Midbrain (tissue), 1 donor: ENCODE measurements at places on chromosomes 1 and 21.

DNA sequence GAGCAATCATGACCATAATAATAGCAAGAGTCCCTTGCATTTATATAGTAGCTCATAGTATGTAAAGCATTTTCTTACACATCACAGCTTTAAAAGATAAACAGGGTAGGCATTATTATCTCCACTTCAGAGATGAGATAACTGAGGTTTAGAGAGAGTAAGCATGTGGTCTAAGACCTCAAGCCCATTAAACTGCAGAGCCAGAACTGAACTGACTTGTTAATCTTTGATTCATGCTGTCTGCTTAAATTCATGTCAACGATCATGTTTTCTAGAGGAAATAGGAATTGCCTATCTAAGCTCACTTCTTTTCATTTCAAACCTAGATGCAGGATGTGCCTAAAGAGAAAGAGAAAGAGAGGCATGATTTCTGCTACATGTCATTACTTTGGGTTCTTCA, 524.8 kb downstream of the PTPRC start:
- no peak for DNase-seq

- no peak for DNase-seq
These were observed 19.2 kb upstream of the RLF start for GRCh38 chr1:40141878-40142535.

DNA sequence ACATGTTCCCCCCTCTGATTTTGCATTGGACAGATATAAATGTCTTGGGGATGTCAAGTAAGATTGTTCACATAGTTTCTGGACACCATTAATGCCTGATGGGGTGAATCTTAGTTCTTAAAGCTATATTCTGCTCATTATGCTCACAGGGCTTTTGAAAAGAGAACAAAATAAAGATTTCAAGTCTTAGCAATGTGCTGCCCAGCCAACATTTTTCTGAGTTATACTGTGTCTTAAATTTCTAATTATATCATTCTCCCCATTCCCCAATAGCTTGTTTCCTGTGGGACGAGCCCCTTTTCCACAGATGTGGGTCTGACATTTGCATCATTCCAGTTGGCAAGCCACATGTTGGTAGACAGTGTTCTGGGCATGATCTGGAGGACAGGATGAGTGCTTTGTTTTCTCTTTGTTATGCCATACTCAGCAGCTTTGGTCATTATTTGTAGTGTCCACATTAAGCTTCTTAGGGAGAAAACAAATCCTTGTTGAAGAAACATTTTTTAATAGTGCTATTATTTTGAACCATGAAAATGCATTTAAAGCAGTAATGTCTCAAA, 32.8 kb downstream of the MTARC1 start:
- no peak for DNase-seq

DNA sequence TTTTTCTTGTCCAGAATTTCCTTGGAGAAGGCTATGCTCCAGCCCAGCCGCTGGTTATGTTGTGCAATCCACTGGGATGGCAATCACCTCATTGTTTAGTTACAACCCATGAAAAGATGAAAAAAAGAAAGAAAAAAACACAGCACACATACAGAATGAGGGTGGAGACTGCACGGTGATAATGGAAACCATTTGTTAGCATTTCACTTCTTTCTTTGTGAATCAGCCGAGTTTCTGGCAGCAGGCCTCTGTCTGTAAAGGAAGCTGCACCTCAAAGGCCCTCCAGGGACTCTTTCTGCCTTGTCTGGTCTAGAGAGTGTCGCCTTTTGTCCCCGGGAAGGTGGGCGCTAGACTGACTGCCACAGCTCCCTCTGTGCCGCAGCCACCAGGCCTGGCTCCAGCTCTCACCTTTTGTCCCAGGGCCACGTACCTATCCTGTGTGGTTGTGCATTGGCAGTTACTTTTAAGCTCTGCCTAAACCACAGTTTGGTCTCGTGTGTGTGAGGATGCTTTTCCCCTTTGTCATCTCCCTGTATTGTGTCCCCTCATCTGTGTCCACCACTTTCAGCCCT, 35.6 kb downstream of the NGF start:
- no peak for DNase-seq

GRCh38 chr1:48875552-48876329, 99.0 kb upstream of the BEND5 start:
- DNase-seq = no peak

GRCh38 chr1:201023920-201024624, 558 bp upstream of the KIF21B start:
- DNase-seq = no peak

DNA sequence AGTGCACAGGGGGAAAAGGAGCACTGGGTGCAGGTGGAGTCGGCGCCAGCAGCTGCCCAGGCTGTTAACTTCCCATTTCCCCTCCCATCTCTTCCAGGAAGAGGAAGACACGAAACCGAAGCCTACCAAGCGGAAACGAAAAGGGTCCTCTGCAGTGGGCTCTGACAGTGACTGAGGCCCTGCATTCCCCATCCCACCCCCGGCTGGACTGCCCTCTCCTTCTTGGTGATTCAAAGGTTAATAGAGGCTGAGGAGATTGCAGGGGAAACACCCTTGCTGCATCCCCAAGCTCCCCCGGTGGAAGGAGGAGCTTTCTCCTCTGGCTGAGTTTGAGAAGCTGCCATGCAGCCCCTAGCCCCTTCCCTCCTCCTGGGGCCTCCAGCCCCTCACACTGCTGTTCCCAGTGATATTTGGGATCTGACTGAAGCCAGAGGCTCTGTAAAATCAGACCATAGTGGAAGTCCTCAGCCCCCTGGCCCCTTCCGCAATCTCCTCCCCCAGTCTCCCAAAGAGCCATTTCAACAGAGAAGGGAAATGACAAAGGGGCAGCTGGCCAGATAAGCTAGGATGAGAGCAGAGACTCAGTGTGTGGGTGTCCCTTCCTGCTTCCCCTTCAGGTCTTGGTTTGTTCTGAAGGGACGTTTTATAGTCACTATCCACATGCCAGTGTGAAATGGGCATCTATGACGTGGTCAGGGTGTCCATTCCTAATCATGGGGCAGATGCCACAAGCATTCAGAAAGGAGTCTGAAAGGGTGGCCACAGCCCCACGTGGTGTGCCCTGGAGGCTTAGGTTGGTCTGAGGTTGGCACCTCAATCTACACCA, 1.9 kb upstream of the SLC27A3 start:
- DNase-seq = no peak

DNA sequence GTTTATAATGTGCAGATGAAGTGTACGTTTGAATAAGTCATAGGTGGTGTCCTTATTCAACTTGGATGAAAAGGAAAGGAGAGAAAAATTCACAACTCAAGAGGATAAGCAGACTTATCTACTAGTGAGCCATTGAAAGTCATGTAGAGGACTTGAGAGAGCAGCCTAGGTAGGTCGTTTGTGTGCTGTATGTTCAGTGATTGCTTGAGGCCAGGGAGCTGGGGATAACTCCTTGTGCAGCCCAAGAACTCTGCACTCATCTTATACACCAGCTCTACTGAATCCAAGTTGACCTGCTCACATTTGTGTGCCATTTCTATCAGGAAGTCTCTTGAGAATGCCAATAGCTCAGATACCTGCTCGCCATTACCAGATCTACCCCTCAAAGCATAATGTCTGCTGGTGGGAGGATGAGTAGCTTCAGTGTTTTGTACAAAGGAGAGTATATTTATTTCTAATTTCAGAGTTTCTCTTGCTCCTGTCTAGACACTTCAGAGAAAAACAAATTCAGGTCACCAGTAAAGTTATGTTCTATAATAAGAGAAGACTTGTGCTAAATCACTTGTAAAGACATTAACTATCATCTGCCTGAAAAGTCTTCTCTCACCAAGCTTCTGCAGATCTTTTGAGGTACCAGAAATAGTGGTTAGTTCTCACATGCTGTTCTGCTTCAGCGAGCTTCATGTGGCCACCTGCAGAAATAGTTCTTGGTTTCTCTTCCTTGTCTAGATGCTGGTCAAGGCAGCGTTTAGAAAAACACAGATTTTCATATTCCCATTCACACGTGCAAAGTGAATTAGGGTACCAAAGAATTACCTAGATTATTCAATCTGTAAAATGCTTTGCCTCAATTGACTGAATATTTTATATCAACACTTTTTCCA, 10.8 kb downstream of the S1PR1 start:
- DNase-seq = no peak

DNA sequence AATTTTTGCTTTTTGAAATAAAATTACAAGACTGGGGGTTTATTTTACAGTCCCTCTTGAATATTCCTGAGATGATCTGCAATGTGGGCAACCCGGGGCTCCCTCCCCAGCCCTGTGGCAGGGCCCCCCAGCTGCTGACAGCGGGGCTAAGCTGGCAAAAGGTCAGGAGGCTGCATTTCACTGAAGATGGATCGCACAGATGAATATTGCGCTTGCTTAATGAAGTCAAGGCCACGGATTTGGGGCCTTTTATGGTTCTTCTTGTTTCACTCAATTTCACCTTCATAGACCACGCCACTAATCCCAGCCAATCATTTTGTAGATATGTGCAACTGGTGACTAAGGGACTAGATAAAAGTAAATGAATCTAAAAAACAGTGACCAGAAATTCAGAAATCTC, 50.8 kb upstream of the SLC22A15 start:
- DNase-seq = no peak

GRCh38 chr1:7469255-7469938, 301.7 kb upstream of the VAMP3 start:
- no peak for DNase-seq

- no peak for DNase-seq
These were observed 24.5 kb downstream of the PROK1 start for GRCh38 chr1:110475362-110476027.

GRCh38 chr1:221069178-221069903, 190.1 kb downstream of the HLX start:
- no peak for DNase-seq

DNA sequence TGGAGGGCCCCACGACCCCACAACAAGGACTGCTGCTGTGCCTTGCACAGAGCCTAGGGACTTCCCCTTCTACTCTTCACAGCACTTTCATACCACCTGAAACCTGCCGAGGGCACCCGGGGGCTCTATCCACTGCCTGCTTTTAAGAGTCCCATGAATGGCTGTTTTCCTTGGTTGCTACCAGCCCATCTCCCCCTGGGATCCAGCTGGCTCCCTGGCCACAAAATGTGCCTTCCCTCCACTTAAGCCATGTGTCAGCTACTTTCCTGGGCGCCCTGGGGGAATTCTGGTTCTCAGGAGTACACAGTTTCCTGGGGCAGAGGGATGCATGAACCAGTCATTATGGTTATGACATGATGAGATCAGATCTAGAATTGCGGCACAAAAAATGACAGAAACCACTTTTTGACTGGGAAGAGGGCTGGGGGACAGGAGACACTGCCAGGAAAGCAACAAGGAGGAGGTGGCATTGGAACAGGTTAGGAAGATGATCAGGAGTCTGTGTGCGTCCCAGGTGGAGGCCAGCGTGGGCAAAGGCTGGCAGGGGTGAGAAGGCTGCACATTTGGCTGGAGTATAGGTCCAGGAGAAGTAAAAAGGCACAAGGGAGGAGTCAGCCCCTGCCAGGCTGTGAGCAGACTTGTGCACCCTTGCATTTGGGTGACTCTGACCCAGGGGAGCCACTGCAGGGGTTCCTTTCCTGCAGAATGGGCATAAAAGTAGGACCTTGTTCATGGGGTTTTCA, 3.2 kb upstream of the TNFRSF8 start:
- DNase-seq = no peak

DNA sequence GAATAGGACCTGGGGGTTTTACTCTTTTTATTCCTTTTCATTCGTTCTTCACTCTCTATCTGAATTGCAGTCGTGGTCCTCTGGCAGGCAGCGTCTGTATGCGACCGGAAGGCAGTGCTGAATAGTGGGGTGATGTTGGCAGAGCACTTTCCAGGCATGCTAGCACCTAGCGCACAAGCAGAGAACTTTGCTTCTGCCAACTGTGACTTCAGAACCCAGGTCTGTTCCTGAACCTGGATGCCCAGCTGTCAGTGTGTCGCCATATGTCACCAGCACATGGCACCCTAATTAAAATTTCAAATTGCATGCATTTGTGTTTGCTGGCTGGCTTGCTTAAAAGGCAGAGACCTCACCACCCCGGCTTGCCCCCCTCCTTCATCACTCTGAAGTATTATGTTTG, 116.2 kb downstream of the NFIA start:
- no peak for DNase-seq

GRCh38 chr1:51058858-51059257, 43.2 kb upstream of the C1orf185 start:
- no peak for DNase-seq

DNA sequence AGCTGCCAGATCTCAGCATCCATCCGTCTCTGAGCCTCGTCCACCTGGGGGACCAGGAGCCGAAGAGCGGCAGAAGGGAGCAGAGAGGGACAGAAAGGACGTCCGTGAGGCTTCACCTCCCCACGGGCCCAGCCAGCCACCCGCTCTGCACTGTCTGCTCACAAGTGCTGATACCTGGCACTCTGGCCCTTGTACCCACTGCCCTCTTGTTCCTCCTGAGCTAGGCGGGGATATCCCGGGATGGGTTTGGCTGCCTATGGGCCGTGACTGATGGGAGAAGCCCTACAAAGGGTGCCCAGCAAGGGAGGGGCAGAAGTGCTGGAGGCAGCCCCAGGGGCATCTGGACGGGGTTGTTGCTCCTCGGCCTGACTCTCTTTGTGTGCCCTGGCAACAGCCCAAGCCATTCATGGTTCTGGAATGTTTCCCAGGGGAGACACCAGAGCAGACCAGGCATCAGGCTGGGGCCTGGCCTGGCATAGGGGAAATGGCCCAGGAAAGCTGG, 57.6 kb downstream of the LDLRAD2 start:
- peak; percentile 63 for DNase-seq

DNA sequence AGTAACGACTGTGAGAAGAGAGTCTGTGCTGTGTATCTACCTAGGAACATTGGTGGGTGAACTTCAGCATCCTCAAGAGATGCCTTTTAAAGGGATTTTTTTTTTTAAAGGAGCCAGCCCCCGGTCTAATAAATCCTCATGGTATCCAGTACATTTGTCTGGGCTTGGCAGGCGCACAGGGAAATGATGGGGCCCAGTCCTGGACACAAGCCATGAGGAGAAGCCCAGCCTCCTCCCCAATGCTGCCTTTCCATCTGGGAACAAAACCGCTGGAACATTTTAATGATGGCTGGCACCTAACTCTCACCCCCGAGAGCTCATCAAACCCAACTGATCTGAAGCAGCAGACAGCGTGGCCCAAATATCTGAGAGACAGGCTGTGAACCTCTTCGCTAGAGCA, 64.2 kb downstream of the ACOT7 start:
- no peak for DNase-seq

- DNase-seq = no peak
These were observed 52.2 kb downstream of the KIRREL1 start for GRCh38 chr1:158045639-158046038.

DNA sequence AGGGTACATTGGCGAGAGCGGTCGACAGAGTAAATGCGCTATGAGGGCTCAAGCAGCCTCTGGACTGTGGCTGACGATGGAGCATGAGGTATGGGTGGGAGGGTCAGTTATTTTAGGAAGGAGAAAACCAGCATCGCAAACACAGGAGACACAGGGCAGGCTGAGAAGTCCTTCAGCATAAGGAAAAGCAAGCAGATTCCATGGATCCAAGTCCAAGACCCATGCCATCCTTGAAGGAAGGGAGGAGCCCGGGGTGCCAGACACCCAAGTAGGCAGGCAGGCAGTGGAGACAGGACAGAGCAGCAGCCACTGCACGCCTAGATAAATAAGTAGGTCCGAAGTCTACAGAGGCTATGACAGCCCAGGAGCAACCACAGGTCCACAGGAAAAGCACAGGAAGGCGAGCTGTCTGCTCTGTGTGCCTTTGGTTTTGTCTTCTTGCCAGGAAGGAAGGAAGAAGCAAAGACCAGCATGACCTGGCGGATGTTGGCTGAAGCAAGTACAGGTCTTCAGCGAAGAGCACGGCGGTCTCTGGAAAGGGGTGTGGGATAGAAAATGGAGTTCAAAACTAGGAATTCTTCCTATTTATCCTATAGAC, 76.4 kb upstream of the SLC45A1 start:
- no peak for DNase-seq
